ENCODE measurements at places on chromosomes 6 and 20.

- DNase-seq, result no peak
Measured at GRCh38 chr20:49694450-49695071, 19.1 kb downstream of the B4GALT5 start.

DNA sequence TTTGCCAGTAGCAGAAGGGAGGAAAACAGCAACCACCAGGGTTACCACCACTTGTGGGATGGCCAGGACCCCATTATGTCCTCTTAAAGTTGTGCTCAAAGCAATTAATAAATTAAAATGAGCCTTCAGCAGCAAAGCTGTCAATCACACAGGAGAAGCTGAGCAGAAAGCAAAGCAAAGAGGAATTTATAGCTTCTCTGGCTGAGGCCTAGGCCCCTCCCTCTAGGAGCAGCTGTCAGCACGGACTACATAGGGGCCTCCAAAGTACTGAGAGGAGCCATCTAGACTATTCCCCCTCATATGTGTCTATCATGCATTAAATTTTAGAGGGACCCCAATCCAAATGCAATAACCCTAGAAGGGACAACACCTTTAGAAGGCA, 6.4 kb downstream of the CCND3 start:
- no peak for DNase-seq

GRCh38 chr20:14488756-14489479, 151.5 kb upstream of the FLRT3 start:
- DNase-seq, result no peak

DNA sequence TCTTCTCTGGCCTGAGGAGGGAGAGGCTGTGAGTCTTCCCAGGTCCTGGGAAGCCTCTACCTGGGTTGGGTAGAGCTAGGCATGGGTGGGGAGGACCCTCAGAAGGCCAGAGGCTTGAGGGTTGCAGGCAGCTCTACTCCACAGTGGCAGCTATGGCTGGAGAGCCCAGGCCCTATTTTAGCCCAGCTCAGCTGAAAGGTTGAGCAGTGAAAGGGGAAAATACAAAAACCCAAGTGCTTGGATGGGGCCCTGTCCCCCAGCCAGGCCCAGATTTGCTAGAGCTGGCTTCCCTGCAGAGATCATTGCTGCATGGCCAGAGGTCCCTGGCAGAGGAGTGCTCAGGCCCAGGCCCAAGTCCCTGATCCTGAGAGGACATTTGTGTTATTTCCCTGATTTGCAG, 45.7 kb downstream of the SUN5 start:
- DNase-seq, result no peak

DNA sequence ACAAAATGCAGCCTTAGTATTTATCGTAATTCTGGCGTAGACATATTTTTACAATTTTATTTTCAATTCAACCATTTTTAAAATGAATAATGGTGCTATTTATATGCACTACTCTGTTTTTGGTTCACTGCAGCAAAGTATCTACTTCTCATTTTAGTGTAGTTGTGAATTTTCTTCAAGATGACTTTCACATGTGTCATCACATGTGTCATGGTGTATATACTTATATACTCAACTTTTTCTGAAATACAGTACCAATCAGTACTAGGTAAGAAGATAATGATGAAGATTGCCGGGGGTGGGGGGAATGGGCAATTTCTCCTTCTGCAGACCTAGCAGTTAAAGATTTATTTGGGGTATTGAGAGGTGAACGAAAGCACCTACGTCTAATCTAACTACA, 634.5 kb downstream of the PHF3 start:
- no peak for DNase-seq

- DNase-seq, result peak; percentile 92
Measured at GRCh38 chr6:11317885-11318771, 85.7 kb upstream of the NEDD9 start.

GRCh38 chr6:157012355-157012754, 235.2 kb downstream of the ARID1B start:
- no peak for DNase-seq

DNA sequence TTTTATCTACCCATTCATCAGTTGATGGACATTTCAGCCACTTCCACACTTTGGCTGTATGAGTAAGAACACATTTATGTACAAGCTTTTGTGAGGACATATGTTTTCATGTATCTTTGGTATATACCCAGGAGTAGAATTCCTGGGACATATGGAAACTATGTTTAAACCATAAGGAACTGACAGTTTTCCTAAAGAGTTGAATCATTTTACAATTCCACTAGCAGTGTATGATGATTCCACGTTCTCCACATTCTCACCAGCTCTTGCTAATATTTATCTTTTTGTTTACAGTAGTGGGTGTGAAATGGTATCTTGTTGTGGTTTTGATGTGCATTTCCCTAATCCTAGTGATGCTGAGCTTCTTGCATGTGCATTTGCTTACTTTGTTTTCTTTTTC, 338.1 kb downstream of the PLCB1 start:
- DNase-seq, result no peak

DNA sequence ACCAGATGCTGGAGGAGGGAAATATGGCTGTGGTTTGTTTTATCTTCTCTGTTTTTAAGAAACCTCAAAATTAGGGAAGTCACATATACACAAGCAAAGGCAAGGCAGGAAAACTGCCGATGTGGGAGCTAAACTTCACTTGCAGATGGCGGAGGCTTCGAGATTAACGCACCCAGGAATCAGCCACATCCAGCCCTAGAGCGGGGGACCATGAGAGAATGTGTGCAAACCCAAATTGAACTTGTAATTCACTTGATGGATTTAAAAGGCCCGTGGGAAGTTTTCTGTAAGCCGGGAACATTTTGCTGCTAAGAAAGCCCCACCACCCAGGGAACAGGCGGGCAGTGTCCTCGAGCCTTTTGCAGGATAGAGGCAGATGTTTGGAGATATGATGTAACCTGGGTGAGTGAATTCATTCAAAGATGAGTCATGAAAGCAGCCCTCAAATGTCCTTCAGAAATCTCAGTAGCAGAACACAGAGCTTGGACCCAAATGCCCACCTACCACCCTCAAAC, 39.9 kb downstream of the PREX1 start:
- no peak for DNase-seq

GRCh38 chr20:46371656-46372055, 34.8 kb downstream of the ELMO2 start:
- DNase-seq, result no peak

DNA sequence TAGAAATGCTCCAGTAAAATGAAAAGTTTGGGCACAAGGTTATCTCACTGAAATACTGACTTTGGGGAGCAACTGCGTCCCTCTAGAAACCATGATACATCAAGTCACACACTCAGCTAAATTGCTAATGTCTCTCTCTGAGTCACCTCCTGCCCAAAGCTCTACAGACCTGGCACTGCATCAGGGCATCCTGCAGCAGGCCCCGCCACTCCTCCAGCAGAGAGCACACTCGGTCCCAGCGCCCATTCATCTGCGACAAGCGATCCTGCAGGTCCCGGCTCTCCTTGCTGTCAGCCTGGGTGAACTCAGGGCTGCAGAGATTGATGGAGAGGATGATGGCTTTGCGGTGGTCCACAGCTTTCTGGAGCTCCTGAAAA, 329.0 kb downstream of the ESR1 start:
- DNase-seq, result no peak

DNA sequence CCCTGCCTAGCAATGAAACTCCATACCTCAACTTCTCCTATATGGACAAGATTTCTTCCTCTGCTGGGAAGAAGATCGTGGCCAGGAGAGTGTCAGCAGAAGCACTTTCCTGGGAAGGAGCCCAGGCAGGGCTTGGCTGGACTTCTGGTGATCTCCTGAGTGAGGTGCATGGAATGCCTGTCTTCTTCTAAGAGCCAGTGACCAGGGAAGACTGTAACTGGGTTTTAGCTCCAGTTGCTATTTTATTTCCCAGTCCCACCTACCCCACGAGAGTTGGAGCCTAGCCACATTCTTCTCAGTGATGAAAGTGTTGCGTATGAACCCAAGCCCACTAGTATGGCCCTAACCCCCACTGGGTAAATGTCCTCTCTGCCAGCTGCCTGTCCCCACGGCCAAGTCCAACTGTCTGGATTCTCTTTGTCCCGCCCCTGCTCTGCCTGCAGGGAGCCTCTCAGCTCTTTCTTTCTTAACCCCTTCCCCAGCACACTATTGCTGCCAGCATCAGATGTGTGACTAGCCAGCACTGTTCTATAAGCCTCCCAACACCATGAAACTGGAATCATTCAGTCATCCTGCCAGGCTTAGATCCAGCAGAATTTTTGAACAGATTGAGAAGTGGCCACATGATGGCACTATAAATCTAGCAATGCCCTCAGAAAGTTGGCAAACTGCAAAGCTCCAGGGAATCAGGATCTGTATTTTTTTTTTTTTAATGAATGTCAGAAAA, 69.8 kb upstream of the FAM184A start:
- peak; percentile 18 for DNase-seq

- no peak for DNase-seq
Measured at GRCh38 chr6:122610690-122611455, 668 bp downstream of the PKIB start.

GRCh38 chr20:40815156-40816038, 126.4 kb upstream of the MAFB start:
- no peak for DNase-seq

DNA sequence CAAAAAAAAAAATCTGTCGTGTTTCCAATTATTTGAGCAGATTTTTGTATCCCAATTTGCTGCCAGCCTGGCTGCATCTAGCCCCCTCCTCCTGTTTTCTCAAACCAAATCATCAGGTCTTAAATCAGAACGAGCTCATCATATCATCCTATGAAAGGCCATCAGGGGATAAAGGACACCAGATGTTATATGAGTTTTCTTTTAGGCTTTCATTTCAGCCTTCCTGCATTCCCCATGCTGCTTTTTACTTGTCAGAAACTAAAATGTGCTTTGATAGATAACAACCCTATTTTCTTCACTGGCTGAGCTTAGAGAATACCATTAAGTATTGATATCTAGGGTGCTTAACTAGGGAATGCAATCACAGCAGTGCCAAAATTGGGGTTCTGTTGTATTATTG, 968.4 kb upstream of the SLC35B3 start:
- DNase-seq, result no peak

GRCh38 chr20:19767070-19767469, 9.0 kb downstream of the RIN2 start:
- DNase-seq, result no peak

Measured in CD4-positive, alpha-beta T cell treated with Interleukin-4 for 4 hours (primary cell).